ENCODE measurements at places on chromosomes 16 and 17.
A peak's percentile ranks its signal among the peaks of the same experiment; 100 is the strongest.

GRCh38 chr16:51766739-51767138, 615.7 kb upstream of the SALL1 start:
- DNase-seq = no peak

DNA sequence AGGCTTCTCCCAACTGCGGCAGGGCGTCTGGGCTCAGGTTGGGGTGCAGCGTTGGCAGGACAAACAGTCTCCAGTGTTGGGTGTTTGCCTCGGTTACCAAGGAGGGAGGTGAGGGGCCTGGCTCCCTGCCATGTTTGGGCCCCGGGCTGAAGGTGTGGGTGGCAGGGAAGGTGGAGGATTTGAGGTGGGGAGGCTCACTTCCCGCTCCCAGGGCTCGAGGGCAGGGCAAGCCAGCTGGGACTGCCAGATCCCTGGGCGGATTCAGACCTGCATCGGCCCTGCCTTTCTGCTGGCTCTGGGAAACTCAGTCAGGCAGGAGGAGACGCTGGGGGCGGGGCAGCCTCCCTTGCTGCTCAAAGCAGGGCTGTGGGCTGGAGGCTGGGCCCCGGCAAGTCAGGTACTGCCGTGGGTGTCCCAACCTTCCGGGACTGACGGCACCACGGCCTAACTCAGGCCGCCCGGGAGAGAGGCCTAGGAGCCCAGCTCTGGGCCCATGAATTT, 31.3 kb upstream of the KRT17 start:
- no peak for DNase-seq

DNA sequence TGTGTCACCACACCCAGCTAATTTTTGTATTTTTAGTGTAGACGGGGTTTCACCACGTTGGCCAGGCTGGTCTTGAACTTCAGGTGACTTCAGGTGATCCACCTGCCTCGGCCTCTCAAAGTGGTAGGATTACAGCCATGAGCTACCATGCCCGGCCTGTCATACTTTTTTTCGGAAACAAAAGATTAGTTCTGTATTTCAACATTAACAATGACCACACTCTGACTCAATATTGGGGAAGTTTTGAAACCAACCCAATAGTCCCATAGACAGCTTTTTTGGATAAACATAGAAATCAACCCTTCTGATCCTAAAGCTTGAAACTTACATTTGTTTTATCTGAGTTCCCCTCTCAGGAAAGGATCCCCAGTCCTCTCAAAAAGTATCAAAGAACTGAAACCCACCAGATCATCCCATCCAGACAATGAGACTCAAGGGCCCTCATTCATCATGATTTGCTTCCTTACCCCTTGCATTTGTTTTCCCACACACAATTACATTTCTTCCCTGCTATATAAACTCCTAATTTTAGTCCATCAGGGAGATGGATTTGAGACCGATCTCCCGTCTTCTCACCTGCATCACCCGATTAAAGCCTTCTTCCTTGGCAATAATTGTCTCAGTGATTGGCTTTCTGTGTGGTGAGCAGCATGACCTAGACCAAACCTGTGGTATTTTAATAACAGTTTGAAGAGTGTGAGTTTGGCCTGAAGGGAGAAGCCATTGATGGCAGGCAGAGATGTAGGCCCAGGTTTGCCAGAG, 7.2 kb upstream of the AGRP start:
- DNase-seq = no peak

- peak; percentile 83 for DNase-seq
These were observed 101.6 kb downstream of the RAB11FIP4 start for GRCh38 chr17:31492880-31493655.

DNA sequence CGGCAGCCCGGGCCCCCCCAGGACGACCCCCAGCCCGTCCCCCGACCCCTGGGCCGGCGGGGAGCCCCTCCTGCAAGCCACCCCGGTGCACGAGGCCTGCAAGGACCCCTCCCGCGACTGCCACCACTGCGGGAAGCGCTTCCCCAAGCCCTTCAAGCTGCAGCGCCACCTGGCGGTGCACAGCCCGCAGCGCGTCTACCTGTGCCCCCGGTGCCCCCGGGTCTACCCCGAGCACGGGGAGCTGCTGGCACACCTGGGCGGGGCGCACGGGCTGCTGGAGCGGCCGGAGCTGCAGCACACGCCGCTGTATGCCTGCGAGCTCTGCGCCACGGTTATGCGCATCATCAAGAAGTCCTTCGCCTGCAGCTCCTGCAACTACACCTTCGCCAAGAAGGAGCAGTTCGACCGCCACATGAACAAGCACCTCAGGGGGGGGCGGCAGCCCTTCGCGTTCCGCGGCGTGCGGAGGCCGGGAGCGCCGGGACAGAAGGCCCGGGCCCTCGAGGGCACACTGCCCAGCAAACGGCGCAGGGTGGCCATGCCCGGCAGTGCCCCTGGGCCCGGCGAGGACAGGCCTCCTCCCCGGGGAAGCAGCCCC, 15.6 kb upstream of the ZFPM1 start:
- DNase-seq = peak; percentile 71

DNA sequence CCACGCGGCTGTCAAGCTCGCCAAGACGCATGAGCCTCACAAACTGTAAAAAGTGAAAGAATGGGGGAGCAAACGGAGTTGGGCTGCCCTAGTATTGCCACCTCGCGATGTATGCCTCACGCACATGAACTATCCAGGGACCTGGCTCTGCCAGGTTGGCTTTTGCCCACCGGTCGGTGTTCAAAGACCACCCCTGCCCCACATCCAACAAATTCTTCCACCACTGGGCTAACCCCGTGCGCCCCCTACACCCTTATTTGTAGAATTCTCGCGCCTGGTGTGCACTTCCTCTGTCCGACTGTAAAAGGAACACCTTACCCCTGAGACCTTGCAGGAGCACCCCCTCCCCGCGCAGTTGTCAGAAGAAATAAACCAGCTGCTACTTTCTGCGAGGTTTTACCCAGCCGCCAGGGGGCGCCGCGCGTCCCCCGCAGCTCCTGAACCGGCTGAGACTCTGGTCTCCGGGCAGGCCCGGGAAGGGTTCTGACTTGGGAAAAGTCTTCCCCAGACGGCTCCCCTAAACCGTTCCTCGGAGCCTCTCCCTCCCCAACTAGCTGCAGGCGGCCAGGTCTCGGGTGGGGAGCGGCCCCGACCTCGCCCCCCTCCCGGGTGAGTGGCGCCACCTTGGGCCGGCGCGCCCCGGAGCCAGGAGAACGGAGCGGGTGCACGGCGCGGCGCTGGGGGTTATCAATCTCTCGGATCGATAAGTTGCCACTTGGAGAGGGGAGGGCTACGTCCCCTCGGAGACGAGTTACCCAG, 1.7 kb upstream of the ZNF423 start:
- peak; percentile 32 for DNase-seq

GRCh38 chr16:70348991-70349390, 2.3 kb downstream of the DDX19A start:
- no peak for DNase-seq

DNA sequence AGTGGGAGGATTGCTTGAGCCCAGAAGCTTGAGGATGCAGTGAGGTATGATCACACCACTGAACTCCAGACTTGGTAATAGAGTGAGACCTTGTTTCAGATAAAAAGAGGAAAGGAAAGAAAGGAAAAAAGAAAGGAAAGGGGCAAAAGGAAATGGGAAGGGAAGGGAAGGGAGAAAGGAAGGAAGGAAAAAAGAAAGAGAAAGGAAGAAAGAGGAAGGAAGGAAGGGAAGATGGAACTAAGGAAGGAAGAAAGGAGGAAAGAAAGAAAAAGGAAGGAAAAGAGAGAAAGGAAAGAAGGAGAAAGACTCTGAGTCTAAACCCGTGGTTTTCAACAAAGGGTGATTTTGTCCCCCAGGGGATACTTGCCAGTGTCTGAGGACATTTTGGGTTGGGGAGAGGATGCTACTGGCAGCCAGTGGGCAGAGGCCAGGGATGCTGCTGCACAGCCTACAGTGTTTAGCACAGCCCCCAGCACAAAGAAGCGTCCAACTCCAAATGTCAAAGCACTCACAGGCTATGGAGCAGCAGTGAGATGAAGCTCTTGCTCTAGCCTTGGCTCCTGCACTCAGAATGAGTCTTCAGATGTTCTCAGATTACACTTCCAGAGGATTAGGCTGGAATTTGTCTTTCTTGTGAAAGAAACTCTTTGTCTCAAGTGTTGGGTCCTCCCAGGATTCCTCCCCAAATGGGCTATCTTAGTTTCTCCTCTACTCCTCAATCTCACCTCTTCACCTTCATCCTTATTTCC, 64.2 kb downstream of the BMERB1 start:
- DNase-seq = no peak

Measured in stimulated activated CD4-positive, alpha-beta T cell treated with anti-CD3 and anti-CD28 coated beads, Interleukin-4, amount 100 ng/mL, for 4 hours (primary cell).